A549 treated with ZK216348 at 1 μM for 4 hours (cell line): ENCODE measurements at places on chromosomes 6 and 20. TPM values are rescaled to one million over a fixed set of nuclear protein-coding genes. Genes with fewer than 3 reads are reported as not detected.

The TMEM244 gene
- not detected in 5 replicates for total RNA-seq

The PRPF6 gene
- 44.5 to 60.4 TPM (median 57.8 TPM) in 5 replicates for total RNA-seq

The LPA gene
- total RNA-seq: 0.05 TPM in 1 of 5 replicates, not detected in the others

The FLRT3 gene
- 1.6 to 2.2 TPM (median 1.8 TPM) in 5 replicates for total RNA-seq

The SEL1L2 gene
- total RNA-seq: not detected in 5 replicates

The GSTA2 gene
- total RNA-seq: 0.21 to 0.24 TPM in 2 of 5 replicates, not detected in the others

The ATP6V1G2 gene
- 0.33 to 1.3 TPM (median 0.69 TPM) in 5 replicates for total RNA-seq

The C20orf204 gene
- 0.13 to 0.54 TPM (median 0.42 TPM) in 5 replicates for total RNA-seq

The JAG1 gene
- total RNA-seq: 29.6 to 43.4 TPM (median 41.1 TPM) in 5 replicates

The CPNE5 gene
- total RNA-seq: 0.05 to 0.14 TPM (median 0.11 TPM) in 4 of 5 replicates, not detected in the other

The FOXF2 gene
- 17.5 to 29.8 TPM (median 25.5 TPM) in 5 replicates for total RNA-seq
